ENCODE measurements at places on chromosomes 16 and 17.

DNA sequence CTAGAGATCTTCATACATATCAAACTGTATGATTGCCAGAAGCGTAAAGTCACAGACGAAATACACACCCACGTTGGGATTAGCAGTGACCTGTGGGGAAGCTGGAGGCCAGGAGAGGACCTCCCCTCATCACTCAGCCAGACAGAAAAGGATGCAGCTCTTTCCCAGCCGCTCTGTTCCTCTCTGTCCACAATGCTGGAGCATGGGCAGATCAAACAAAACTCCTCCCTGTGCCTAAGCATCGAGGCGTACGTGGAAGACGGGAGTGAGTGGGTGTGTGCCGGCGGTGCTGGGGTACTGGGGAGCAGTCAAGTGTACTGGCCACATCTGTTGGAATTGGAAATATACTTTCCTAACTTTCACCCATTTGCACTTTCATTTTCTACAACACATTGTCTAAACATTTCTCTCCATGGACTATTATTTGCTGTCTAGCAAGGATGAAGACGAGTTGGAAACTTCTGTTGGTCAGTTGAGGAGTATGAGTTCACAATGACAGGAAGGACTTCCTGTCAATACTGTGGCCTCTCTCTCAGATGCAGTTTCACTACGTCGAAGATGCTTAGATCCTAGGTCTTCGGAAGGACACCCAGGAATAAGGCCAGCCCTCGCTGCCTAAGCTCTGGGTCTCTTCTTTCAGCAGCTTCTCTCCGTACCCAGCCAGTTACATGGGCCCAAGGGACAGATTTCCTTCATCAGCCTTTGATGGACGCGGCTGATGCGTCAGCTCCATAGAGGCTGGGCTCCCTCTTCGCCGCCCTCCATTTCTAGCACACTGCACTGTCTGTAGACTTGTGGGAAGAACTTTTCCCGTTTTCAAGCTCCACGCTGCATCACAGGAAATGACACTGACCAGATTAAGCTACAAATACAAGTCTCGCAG is 30.6 kb upstream of the ENDOV start:
- no peak for DNase-seq

GRCh38 chr16:10979717-10980601 is 35.6 kb downstream of the CLEC16A start:
- DNase-seq = no peak

DNA sequence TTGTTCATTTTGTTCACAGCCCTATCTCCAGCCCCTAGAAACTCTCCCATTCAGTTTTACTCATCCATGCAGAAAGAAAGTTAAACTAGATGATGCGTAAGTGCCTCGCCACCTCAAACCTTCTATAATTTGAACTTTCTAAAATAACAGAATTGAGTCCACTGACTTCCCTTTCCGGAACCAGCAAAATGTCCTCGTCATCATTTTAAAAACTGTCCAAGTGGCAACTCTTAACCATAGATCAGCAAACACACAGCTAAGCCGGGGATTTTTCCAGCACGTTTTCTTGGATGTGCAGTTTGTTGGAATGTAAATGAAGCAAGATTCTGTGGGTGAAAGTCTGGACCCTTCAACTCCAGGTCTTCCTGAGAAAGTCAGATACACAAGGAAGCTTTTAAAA is 369.7 kb upstream of the ERCC4 start:
- no peak for DNase-seq

DNA sequence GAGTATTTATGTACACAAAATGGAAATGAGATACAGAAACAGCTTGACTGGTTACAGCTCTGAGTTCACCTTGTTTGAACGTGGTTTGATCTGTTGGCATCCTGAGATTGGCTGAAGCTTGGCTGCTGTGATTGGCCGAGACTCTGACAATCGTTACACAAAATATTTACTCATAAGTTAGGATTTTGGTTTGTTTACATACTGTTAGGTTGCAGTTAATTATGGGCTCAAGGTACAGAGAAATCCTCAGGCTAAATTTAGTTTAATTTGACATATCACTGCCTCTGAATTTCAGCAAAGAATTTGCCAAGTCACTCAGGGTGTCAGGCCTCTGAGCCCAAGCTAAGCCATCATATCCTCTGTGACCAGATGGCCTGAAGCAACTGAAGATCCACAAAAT is 227.3 kb downstream of the COPRS start:
- DNase-seq = no peak

DNA sequence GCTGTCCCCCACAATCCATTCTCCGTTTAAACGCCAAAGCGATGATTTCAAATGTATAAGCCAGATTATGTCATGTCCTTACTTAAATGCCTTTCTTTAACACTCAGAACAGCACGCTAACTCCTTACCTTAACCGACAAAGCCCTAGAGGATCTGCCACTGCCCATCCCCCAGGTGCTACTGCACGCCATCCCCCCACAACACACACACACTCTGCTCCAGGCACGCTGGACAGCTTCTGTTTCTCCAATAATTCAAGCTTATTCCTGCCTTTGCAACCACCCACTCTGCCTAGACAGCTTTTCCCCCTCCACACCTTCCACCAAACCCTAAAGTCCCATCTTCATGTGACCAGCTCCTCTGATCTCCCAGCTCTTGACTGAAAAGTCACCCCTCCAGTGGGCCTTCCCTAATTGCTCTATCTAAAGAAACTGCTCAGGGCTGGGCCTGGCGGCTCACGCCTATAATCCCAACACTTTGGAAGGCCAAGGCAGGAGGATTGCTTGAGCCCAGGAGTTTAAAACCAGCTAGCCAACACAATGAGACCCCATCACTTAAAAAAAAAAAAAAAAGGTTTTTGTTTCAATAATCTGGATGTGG is 38.9 kb upstream of the RPL38 start:
- no peak for DNase-seq

Data from activated CD4-positive, alpha-beta T cell treated with anti-CD3 and anti-CD28 coated beads, Interleukin-2, amount 10 ng/mL, durations not matched to agents 7 days and 5 days (primary cell).